ENCODE measurements at places on chromosomes 16 and 17.
A peak's percentile ranks its signal among the peaks of the same experiment; 100 is the strongest.

DNA sequence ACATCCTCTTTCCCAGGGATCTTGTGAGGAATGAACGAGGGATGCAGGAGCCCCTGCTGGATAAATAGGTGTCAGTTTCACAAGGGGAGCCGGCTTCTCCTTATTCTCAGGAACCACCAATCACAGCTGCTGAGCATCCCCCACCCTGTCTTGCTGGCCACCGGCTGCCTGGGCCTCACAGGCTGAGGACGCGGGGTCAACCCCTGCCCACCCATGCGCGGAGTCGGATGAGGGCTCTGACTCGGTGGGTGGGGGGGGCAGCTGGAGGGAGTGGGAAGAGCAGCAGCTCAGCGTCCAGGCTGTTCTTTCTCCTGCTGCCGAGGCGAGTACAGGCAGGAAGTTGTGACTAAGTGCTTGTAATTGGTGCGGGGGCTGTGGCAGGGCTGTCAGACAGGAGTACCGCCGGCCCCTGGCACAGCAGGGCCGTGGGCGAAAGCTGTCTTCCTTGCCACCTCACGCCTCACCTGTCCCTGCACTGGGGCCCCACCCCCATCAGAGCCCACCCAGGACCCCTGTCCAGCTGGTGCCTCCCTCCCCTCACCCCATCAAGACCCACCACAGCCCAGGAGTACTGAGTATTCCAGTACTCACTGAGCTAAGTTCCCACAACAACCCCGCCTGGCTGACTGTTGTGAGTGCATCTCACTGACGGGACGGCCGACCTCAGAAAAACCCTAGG is 11.0 kb upstream of the DPEP1 start:
- DNase-seq, result peak; percentile 46

- no peak for DNase-seq
Observed at GRCh38 chr16:68037841-68038597, 14.9 kb downstream of the DUS2 start.

DNA sequence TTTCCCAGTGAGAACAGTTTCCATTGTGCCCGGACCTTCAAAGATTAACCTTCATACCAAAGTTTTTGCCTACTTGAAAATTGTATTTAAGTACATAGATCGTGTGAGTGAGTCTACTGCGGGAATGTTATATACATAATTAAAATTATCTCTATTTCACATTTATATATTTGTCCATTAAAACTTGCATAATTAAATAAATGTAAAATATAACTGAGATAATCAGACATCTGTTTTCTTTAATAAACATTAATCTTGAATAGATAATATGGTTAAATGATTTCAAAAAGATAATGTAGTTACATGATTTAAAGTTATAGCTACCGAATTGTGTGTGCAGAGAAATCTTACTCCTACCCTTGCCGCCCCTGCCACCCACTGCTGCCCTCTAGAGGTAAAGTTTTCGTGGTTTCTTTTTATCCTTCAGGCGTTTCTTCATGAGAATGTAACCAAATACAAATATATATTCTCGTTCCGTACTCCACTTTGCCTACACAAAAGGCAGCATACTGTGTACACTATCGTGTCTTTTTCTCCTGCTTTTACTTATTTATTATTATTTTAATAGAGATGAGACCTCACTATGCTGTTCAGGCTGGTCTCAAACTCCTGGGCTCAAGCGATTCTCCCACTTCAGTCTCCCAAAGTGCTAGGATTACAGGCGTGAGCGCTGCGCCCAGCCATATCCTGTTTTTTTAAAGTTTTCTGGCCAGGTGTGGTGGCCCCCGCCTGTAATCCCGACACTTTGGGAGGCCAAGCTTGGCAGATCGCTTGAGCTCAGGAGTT is 35.6 kb downstream of the RPA1 start:
- peak; percentile 47 for DNase-seq

DNA sequence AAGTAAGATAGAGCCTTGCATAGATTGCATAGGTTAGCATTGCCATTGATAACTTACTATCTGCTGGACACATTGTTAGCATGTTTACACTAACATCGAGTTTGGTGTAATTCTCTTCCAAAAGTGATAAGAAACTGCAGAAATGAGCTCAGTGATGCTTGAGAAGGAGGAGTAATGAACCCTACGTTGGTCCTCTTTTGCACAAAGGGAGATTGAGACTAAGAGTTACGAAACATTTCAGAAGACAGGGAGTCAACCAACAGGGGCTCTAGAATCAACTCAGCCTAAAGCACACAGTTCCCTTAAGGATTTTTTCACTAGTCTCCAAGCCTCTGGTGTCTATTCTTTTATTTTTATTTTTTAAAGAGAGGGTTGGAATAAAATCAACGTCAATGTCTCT is 6.8 kb downstream of the CCL7 start:
- no peak for DNase-seq

GRCh38 chr17:42920106-42920900 is 19.7 kb downstream of the G6PC1 start:
- no peak for DNase-seq

DNA sequence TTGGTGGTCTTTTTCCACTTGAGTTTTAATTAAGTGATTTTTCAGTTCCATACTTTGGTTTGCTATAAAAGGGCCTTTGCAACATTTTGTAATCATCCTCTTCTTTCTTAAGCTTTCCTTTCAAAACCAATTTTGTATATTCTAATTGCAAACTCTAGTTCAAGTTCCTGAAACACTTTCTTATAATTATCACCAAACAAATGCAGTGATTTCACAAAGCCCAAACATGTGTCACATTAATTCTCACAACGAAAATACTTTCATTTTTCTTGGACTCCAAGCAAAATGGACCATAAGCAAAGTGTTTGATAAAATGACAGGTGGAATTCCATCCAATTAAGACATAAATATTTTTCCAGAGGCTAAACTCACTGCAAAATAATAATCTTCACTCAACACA is 188.2 kb upstream of the IRX5 start:
- DNase-seq, result no peak

DNA sequence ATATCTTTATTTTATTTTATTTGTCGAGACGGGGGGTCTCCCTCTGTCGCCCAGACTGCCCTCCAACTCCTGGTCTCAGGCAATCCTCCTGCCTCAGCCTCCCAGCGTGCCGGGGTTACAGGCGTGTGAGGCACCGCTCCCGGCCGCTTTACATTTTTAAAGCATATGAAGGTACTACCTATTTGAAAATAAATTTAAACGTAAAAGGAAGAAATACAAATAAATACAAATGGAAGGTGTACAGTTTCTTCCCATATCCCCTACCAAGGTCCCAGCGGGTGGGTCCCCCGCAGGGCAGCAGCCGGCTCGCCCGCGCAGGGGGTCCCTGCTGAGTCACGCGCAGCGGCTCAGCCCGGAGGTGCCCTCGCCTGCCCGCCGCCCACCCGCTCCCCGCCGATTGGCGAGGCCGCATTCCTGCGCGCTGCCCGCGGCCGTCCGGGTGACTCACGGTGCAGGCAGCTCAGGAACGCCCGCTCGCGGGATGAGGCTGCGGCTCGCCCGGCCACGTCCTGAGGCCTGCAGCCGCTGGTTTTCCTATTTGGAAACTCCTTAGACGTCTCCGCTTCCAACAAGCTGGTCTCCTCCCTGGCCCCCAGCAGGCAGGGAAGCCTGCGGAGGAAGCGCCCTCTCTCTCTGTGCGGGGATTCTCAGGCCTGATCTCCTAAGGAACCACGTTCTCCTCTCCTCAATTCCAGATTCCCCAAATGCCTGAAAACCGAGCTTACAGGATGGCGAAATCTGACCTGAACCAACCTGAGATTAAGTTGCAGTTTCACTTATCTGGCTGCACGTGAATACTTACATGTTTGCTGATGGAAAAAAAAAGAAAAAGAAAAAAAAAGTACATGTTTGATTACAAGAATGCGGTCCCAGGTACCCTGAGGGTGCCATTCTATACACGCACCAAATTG is 54.8 kb upstream of the MAP3K14 start:
- DNase-seq, result peak; percentile 18

GRCh38 chr16:48524348-48525200 is 85.4 kb downstream of the N4BP1 start:
- DNase-seq, result no peak

- peak; percentile 83 for DNase-seq
Observed at GRCh38 chr17:20009302-20010098, at the start of gene SPECC1. Gene SPECC1, plus strand, starts transcription at chr17:20009359. Its CDS starts 87,293 bp downstream, at chr17:20096652.

DNA sequence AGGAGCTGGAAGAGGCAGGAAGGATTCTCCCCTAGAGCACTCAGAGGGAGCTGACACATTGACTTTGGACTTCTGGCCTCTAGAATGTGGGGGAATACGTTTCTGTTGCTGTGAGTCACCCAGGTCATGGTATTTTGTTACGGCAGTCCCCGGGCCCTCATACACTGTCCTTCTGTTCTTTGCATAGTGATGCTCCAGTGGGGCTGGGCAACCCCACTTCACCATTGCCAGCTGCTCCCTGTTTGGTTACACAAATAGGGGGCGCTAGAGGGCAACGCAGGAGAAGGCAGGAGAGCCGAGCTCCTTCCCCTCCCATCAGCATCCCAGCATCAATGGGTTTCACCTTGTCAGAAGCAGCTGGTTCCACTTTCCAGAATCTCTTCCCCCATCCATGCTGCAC is 257.7 kb upstream of the FOXF1 start:
- no peak for DNase-seq

DNA sequence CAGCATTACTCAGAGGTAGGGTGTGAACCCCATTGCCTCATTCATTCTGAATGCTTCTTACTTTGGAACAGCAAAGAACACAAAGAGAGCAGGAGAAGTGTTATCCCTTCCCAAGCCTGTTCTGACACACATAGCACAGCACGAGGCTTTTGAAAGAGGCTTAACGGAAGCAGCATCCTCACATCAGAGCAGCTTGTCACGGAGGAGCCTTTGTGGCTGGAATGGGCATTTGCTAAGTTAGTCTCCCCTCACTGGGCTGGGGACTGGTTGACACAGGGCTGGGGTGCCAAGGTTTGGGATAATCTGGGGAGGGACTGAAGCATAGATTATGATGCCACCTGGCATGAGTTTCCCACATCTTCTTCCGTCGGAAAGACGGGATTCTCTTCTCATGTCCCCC is 167.5 kb upstream of the DNAH9 start:
- DNase-seq, result no peak
